ENCODE measurements at places on chromosomes 2 and 18. TPM values are rescaled to one million over a fixed set of nuclear protein-coding genes. Genes with fewer than 3 reads are reported as not detected.

The GAL3ST2 gene
- not detected for total RNA-seq

The ANKRD30BL gene
- not detected for total RNA-seq

The SLC14A1 gene
- total RNA-seq = 8.9 TPM

The DNAJC5G gene
- 1.2 TPM for total RNA-seq

The GCG gene
- not detected for total RNA-seq

The ACKR3 gene
- total RNA-seq = 49.4 TPM

The TFCP2L1 gene
- total RNA-seq = 0.40 TPM

The MC2R gene
- not detected for total RNA-seq

The OSBPL1A gene
- total RNA-seq = 50.3 TPM

The RGPD4 gene
- total RNA-seq = not detected

The EVX2 gene
- not detected for total RNA-seq

The PARD3B gene
- 5.2 TPM for total RNA-seq

The CD226 gene
- total RNA-seq = 1.2 TPM

The HOXD8 gene
- 0.72 TPM for total RNA-seq

The MEP1B gene
- total RNA-seq = not detected

The GKN2 gene
- total RNA-seq = not detected

The TDRD15 gene
- not detected for total RNA-seq

The CYS1 gene
- total RNA-seq = 1.4 TPM

The SMAD2 gene
- 113 TPM for total RNA-seq

The OR6B2 gene
- not detected for total RNA-seq

The STAMBP gene
- 38.0 TPM for total RNA-seq

The DSG1 gene
- total RNA-seq = 1.5 TPM

The CRACDL gene
- 4.3 TPM for total RNA-seq

The KCNG3 gene
- total RNA-seq = not detected

The RAPGEF4 gene
- total RNA-seq = 21.2 TPM

Data from heart left ventricle (tissue), 16 donors.